Endothelial cell (in vitro differentiated cells): ENCODE measurements at places on chromosomes 4 and X. TPM values are rescaled to one million over a fixed set of nuclear protein-coding genes. Genes with fewer than 3 reads are reported as not detected.

PABPC1L2A gene
- total RNA-seq, result 3.8 TPM

DNA sequence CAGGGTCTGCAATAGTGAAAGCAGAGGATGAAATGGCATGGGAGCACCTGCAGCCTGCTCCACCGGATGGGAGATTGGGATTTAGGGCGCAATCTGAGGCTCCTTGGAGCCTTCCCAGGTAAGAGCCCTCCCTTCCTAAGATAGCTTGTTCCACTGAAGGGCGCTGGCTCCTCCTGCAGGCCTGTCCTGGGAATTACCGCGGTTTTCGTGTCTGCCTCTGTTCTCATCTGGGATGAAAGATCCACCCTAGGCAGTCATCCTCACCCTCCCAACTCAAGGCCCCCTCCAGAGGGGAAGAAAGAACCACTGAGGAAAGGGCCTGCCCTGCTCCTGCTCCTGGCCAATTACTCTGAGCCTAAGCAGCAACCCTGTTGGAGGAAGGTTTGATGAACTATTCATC lies 547.5 kb downstream of the SMARCA1 start:
- DNase-seq, result peak; percentile 59

DNA sequence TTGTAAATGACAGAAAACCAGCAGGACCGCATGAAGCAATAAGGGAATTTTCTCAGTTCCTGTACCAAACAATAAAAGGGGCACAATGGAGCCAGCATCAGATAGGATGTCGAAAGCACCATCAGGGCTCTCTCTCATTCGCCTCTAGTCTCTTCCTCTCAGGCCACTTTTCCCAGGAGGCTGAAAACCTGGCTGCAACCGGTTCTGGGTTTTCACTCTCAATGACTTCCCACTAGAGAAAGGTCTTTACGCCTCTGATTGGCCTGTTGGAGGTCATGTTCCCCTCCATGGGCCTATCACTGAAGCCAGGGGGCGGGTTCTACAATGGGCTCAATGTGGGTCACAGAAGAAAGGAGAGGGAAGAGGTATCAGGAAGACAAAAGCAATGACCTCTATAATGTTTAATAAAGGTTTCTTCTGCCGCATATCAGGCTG lies 29.3 kb downstream of the ZNF827 start:
- peak; percentile 46 for DNase-seq

CHRNA9 gene
- not detected for total RNA-seq

- DNase-seq, result no peak
Measured at GRCh38 chrX:154357205-154357604, 17.2 kb downstream of the FLNA start.

DNA sequence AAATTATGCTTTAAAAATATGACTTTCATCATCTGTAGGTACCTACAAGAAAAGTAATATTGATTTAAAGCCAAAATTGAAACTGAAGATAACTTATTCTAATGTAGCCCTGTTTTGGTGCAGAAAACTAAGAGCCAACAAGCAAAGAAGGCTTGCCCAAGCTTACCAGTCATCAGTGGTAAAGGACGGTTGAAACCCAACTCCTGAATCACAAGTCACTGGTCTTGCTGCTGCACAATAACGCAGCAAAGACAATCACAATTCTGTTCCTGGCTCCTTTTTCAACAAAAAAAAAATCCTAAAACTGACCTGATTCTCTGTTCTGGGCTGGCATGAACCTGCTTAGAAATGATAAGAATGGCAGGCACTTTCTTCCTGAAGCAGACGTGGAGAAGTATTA lies 34.5 kb downstream of the WDFY3 start:
- no peak for DNase-seq

DRP2 gene
- 1.6 TPM for total RNA-seq

GRCh38 chr4:91198951-91199350 lies 1071.8 kb downstream of the CCSER1 start:
- no peak for DNase-seq

TCEAL3 gene
- total RNA-seq, result 12.2 TPM

VCX3B gene
- total RNA-seq, result 0.23 TPM
